ENCODE measurements at places on chromosomes 2 and 18.

DNA sequence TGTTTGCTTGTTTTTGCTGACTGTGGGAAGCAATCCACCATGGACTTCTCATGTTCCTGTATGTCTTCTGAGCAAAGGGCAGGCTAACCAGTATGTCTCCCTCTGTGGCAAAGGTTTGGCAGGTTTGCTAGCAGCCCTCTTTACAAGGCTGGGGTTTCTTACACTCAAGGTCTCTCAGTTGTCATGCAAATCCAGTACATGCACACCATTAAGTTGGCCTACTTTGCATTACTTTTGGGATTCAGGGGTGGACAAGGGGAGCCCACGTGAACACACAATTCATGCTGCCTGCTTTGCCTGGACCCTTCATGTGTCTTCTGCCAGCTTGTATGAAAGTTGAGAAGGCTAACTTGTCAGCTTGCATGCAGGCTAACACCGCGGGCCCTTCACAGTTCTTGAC is 134.9 kb downstream of the LRRTM4 start:
- DNase-seq = no peak

DNA sequence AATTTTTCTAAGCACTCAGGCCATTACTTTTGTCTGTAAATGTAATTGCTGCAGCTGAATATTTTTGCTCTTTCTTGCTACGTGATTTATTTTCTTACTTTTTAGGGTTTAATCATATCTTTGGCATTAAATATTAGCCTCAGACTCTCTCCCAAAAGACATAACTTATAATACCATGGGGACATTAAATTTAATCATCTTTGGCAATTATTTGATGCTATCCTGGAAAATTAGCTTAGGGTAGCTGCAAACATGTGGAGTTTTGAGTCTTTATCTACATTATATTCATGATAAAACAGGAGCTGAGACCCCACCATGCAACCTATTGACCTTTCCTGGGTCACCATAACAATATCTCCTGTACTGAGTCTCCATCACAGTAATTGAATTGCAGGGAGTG is 59.1 kb upstream of the EDAR start:
- DNase-seq = no peak

- DNase-seq = no peak
These were observed 12.1 kb upstream of the TPO start for GRCh38 chr2:1400943-1401735.

DNA sequence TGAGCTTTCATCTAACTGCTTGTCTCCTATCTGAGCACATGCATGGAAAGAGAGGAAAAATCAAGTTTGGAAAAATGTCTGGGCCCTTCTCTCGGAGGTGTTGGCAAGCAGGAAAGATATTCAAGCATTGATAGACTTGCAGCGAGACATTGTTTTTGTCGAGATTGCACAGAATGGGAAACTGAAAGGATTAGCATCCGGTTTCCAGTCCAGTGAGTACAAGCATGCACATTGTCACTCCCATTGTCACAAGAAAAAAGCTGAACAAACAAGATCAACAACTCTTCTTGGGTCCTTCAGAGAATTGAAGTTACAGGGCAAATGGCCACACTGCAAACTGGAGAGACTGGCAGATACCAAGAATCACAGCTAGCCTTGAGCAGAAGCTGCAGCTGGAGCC is 19.6 kb upstream of the MC5R start:
- no peak for DNase-seq

DNA sequence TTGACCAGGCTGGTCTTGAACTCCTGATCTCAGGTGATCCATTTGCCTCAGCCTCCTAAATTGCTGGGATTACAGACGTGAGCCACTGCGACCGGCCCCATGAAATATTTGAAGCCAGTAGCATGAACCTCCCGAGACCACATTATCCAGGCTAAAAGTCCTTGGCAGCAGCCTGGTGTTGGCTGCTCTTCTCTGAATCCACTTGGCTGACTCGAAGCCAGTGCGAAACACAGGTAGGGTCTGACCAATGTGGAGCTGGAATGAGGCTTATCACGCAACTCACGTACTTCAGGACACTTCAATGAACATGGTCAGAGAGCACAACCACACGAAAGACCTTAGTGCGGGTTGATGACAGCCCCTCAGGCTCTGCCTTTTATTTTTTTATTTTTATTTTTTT is 38.4 kb downstream of the USP40 start:
- no peak for DNase-seq

DNA sequence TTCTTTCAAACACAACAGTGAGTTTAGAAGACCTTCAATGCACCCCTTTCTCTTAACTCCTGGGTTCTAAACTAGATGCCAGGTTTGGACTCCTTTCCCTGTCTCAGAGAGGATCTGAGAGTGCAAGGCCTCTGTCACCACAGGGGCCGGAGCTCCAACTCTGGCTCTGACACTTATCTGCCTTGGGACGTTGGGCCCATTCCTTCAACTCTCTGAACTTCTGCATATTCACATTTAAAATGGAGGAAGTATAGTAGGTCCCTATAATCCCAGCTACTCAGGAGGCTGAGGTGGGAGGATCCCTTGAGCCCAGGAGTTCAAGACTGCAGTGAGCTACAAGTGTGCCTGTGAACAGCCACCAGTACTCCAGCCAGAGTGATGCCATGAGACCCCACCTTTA is 44.1 kb upstream of the ZFP36L2 start:
- no peak for DNase-seq

DNA sequence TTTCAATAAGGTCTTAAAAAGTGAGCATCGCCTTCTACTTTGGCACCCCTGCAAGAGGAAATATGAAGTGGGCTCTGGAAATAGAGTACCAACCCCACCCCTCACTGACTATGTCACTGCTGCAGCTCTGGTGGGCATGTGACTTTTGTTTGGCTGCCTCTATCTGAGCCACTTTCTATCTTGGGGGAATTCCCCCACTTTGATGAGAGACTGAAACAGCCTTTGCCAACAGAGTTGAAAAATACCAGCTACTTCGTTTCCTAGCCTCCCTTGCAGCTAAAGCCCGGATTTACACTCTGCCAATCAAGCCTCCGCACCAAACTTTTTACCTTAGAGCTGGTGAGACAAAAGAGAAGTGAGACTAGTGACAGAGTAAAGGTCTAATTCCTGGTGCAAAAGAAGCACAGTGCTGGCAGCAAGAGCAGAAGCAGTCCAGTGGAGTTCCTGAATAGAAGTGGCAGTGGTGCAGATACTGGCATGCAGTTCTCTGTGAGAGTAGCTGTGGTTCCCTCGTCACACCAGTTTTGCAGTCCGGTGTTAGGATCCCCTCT is 12.0 kb upstream of the GALNT14 start:
- DNase-seq = no peak

- peak; percentile 98 for DNase-seq
These were observed 55.9 kb downstream of the LYPD6B start for GRCh38 chr2:149094217-149095015.

DNA sequence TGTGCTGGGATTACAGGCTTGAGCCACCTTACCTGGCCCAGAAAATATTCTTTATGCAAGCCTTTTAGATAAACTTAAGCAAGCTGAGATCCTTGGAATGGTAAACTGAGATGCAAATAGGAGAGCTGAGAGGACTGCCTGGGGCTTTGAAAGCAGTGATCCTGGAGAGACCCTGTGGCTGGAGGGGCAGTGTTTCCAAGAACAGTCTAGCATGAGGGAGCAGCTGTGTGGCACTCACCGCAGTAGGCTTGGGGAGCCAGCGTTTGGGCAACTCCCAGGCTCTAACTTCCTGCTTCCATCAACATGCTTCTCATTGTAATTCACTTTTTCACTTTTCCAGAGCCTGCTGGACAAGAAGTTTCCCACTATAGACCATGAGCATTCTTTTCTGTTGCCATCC is 144.1 kb upstream of the CELF4 start:
- DNase-seq = no peak

- DNase-seq = no peak
These were observed 30.7 kb downstream of the IMPA2 start for GRCh38 chr18:12011957-12012549.

DNA sequence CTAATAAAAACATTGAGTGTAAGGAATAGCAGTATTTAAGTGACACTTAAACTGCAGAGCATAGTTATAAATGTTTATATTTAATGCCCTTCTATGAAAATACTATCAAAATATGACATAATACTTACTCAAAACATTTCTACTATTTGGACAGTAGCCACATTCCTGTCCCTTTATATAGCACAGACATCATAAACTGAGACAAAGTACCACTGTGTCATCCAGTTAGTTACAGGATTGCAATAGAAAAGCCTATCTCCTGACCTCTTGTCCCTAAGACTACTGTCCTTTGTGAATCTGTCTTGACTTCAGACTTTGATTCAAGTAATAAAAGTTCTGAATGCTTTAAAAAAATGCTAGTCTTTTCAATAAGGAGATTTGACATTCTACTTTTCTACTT is 1528.5 kb upstream of the NXPH2 start:
- no peak for DNase-seq

DNA sequence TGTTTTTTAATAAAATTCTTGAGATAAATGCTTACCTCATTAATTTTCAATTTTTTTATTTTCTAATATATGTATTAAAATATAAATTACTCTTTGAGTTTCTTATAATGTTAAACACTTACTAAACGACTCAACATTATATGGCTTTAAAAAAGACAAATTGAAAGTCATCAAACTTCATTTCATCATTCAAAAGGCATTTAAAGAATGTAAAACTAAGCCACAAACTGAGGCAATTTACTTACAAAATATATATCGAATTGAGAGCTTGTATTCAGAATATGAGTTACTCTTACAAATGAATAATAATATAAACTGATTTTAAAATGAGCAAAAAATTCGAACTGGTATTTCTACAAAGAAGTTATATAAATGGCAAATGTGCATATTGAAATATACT is 1262.2 kb upstream of the PIK3C3 start:
- no peak for DNase-seq

DNA sequence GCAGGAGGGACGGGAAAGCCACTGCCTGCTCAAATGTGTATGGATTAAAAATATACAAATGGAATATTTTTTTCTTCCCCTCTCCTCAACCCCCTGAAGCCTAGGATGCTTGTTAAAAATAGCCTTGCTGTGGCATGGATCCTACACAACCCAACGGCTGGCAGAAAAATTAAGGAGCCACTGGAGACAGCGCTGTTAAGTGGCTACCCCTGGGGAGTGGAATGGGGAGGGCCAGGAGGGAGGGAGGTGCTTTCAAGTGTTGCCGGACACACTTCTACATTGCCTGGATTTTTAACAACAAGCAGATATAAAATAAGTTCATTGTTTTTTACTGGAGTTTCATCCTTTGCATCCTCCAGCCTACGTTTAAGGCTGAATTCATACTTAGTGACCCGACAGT is 66.6 kb downstream of the ZBTB7C start:
- no peak for DNase-seq

DNA sequence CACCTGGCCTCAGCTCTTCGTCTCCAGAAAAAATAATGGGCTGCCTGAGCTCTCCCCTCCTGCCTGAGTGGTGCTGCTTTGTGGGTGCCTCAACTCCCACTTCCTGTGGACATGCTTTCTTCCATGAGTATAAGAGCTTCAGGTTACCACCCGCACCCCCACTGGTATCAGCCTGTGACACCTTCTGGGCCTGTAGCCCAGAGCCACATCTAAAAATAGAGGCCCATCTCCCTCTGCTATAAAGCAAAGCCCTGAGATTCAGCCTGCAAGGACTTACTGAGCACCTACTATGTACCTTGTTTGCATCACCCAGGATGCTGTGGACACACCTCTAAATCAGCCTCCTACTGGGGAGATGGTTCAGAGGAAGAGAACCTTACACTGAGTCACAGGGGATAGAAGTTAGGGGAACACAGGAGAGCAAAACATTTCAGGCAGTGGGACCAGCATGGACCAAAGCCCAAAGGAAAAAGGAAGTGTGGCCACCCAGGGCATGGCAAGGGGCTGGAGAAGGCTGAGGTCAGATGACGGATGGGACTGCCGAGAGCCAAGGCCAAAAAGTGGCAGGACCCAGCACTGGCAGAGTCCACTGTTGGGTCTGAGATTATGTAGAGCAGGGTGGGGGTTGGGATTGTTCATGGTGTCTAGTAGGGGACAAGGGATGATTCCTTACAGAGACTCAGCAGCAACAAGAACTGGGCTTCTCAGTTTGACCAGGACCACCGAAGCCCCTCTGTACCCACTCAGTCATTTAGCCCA is 123.7 kb upstream of the PPP1CB start:
- peak; percentile 44 for DNase-seq

GRCh38 chr2:173934895-173935294 is 30.3 kb downstream of the SP3 start:
- DNase-seq = no peak

DNA sequence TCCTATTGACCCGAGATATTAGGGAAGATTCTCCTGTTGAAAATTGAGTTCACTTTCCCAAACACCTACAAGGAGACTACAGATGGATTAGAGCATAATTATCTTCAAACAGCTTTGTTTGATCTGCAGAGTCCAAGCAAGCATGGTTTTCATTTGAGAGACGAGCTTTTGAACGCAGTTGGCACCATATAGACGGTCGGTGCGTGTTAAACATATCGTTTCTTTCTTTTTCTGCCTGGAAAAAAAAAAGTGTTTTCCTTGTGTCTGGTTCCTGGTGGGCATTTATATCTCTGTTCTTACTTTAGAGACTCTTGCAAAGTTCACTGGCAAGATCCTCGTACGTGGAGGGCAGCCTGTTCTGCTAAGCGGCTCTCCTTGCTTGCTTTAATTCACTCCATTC is 248.9 kb downstream of the TMEM182 start:
- DNase-seq = no peak

GRCh38 chr2:238523158-238524110 is 96.7 kb downstream of the ASB1 start:
- DNase-seq = peak; percentile 97

DNA sequence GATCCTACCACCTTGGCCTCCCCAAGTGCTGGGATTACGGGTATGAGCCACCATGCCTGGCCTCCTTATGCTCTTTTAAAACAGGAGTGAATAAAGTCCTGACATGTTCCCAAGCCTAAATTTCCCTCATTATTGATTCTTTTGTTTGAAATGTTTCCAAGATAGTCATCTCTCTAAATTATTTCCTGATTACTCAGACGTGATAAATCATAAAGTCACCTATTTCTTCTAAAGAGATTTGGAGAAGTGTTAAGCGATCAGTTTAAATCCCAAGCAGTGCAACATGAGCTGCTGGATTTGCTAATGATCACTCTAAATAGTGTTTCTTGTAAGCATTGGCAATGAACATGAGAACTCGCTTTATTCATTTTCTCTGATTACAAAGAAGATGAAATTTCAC is 51.8 kb downstream of the PMAIP1 start:
- DNase-seq = no peak

GRCh38 chr18:54149078-54149697 is 75.3 kb downstream of the MBD2 start:
- DNase-seq = peak; percentile 94

DNA sequence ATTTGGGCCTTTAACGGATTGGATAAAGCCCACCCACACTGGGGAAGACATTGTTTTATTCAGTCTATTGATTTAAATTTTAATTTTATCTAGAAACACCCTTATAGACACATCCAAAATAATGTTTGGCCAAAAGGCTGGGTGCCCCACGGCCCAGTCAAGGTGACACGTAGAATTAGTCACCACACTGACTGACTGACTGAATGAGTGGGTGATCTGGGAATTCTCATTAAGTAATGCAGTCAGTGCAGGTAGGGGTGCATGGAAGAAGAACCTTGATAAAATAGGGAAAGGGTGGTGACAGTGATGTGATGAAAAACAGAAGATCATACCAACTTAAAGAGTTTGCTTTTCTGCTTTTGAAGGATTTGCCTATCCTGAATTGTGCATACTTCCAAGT is 554.8 kb downstream of the DCC start:
- no peak for DNase-seq

- peak; percentile 38 for DNase-seq
These were observed 30.4 kb upstream of the GMCL1 start for GRCh38 chr2:69798909-69799526.
